ENCODE measurements at places on chromosomes 3 and 15.

GRCh38 chr3:117589454-117589853 is 879.9 kb downstream of the TUSC7 start:
- DNase-seq: no peak

GRCh38 chr15:89777782-89778380 is 1.7 kb downstream of the MESP2 start:
- no peak for DNase-seq

GRCh38 chr15:70159713-70160009 is 61.9 kb upstream of the TLE3 start:
- no peak for DNase-seq

- no peak for DNase-seq
Observed at GRCh38 chr3:42688487-42689420, 3.4 kb downstream of the KLHL40 start.

- DNase-seq: no peak
Observed at GRCh38 chr3:2180634-2181033, 82.0 kb downstream of the CNTN4 start.

- no peak for DNase-seq
Observed at GRCh38 chr3:125108833-125109535, 53.2 kb upstream of the HEG1 start.

- no peak for DNase-seq
Observed at GRCh38 chr15:72907733-72908132, 124.2 kb upstream of the ADPGK start.

DNA sequence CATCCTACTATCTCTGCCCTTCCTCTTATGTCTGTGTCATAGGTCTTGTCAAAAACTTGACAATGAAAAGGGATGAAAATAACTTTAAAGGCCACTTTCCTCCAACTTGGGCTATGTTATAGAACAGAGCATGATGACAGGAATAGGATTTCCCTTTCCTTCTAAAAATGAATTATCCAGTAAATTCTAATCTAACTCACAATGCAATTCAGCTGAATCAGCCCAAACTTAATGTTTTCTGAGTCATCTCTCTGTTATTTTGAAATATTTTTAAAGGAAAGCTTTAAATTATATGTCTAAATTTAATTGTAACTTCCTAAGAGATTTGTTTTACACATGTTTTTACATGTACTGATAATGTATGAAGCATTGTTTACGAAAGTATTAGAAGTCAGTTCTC is 258.5 kb downstream of the BBX start:
- no peak for DNase-seq

- no peak for DNase-seq
Observed at GRCh38 chr15:89662893-89663626, 7.8 kb upstream of the KIF7 start.

DNA sequence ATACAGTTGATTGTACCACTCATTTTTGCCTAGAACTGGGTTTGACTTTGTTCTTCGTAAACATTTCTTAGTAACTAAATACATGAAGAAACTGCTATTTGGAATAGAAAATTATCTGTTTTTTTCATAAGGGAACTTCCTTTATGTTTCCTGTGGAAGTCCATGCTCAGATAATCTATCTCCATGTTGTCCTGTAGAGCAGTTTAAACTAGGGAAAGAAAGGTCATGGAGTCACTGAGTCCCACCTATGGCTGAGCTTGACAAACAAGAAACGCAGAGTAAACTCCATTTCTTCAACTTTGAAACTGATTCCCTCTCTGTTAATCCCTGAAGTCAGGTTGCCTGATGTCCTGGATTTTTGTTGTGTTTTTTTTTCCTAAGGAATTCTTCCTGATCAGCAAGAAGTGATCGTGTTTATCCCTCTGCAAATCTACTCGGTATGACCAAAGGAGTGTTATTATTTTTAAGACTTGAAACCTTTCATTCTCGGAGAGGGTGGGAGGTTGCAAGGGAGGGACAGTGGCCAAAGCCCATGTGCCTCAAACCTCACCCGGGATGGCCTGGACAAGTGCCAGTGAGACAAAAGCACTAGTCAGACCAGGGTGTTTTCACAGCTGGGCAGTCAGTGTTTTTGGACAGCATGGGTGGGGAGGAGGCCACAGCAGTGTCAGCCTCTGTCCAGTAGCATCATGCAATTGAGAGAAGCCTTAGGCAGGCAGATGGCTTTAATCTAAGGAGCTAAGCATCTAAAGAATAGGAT is 129.8 kb upstream of the PHLDB2 start:
- DNase-seq: no peak

DNA sequence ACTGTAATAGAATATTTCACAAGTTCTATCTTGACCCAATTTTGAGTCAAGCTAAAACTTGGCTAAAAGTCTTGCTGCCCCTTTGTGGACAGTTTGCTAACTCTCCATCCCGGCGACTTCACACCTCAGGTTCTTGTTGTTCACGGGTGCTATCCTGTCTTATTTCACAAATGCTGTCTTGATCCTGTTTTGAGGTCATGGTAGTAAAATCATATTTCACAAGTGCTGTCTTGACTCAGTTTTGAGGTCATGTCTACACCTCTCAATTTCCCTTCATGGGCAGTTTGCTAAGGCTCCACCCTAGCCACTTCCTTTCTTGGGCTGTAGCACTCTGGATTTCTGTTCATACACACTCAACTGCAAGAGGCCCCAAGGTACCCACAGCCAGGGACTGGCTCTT is 45.0 kb upstream of the GK5 start:
- no peak for DNase-seq

- no peak for DNase-seq
Observed at GRCh38 chr15:82833362-82833682, 23.9 kb downstream of the WHAMM start.

DNA sequence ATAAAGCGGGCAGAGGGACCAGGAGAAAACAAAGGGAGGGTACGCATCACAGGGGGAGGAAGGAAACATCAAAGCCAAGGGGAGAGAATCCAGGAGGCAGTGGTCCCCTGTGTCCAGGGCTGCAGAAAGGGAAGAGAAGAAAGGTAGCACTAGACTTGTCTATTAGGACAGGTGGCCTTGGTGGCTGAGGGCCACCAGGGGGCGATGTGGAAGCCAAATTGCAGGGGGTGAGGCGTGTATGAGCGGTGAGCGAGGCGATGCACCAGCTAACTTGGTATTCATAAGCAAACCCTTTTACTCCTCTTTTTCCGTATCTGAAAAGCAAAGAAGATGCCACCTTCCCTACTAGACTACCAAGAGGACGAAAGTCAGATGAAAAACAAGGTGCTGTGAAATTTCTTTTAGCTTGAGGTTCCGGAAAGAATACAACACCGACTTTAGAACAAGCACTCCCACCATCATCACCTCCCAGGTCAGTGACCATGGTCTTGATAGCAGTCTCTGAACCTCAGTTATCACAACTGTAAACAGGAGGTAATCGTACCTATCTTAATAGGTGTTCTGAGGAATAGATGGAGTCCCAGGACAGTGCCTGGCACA is 654.4 kb upstream of the ADAMTS9 start:
- no peak for DNase-seq

DNA sequence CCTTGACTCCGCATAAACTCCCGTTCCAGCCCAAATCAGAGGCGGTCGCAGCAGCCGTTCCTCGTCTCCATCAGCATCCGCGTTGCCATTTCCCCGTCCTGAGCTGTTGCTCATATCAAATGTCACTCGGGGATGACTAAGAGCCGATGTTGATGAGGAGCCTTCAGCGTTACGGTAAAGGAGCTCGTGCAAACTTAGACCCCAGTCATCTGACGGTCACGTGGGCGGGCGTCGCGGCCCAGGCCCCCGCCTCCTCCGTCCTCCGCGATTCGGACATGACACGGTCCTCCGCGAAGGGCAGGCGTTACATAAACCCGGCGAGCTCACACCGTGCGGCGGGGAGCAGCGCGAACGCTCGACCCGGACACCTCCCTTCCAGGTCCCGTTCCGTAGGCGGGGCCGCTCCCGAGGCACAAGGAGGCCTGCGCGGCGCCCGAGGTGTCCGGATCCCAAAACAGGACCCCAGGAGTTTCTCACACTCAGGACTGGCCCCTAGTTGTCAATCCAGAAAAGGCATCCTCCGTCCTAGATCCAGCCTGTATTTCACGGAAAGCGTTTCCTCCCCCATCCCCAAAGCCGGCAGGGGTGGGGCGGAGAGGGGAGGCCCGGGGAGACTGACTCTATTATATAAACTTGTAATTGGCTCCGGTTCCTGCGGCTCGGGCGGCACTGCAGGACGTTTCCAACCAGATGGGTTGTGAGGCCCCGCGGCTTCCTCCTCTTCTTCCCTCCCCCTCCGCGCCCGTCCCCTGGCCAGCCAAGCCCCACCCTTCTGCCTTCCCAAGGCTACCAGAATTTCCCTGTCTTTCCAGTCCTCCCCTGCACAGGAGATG is 100.0 kb upstream of the IGF1R start:
- DNase-seq: no peak

DNA sequence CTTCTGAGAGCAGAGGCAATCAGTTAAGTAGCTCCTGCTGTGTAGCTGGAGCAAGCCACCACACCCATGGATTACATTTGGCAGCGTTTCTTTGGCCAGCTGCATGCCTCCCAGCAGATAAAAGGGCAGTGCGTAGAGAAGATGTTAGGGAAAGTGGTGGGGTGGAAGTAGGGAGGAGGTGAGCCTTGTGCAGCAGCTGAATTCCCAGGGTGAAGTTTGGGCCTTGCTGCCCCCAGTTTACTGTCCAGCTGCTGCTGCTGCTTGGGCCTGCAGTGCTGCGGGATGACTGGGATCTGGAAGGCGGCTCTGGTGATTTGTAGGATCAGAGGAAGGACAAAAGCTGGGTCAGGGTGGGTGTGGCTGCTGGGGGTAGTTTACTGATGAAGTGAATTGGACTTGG is 318.7 kb upstream of the C2CD4B start:
- no peak for DNase-seq

DNA sequence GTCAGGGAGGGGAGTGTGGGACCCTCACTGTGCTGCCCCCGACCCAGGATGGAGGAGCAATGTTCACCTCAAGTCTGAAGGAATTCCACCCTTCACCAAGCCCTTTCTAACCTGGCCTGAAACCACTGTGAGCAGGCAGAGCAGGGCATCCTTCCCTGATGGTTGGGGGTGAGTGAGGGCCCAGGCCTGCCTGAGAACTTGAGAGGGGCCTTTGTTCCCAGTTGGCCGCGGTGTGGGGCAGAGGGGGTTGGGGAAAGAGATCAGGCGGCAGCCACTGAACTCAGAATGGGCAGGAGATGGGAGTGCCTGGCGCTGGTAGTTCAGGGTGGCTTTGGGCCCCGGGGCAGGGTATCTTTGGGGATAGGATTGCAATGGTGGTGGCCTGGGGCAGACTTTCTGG is 103.5 kb upstream of the RPL32 start:
- DNase-seq: no peak

DNA sequence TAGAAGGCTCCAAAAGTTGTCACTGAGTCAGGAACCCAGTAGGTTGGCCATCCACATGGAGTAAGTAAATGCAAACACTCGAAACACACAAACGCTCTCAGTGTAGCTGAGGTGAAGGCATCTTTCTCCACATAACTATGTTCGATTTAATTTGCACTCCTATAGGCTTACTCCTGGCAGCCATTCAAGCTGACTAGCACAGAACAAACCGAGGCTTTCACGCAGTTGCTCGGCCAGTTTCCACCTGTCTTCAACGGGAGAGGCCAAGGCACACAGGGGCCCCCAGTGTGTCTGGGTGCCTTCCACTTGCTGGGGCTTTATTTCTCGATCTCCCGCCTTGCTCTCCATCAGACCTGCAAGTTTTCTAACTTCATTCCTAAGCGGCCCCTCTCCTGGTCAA is 18.9 kb downstream of the RGMA start:
- no peak for DNase-seq

DNA sequence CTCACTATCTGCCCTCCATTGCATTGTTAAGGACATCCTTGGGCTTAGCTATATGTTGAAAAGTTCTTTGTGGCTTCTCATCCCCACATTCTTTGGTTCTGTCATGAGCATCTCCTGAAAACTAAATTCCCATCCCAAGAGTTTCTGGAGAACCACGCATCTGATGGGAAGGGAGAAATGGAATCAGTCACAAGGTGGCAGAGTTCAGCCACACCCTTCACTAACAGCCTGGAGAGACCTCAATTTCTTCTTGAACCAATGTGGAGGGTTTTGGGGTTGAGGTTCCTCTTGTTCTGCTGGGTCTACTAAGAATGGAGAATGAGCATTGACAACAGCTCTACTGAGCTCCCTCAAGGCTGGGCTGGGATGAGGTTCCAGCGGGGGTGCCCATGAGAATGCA is 15.6 kb upstream of the MAGEL2 start:
- no peak for DNase-seq

Measured in stimulated activated CD4-positive, alpha-beta T cell treated with anti-CD3 and anti-CD28 coated beads, Interleukin-1b, Interleukin-23, amount 100 ng/mL, for 1 hour (primary cell).